ENCODE measurements at places on chromosomes 4 and X. TPM values are rescaled to one million over a fixed set of nuclear protein-coding genes. Genes with fewer than 3 reads are reported as not detected.

DGAT2L6 gene
- 0.29 TPM for total RNA-seq

KIAA0232 gene
- total RNA-seq: 26.8 TPM

DIPK2B gene
- total RNA-seq: 13.4 TPM

SMIM31 gene
- not detected for total RNA-seq

MAGEB10 gene
- not detected for total RNA-seq

GAGE12J gene
- not detected for total RNA-seq

METTL14 gene
- 30.4 TPM for total RNA-seq

MAP3K15 gene
- total RNA-seq: 5.0 TPM

ZNF185 gene
- total RNA-seq: 16.5 TPM

SLITRK4 gene
- 12.3 TPM for total RNA-seq

CSAG2 gene
- not detected for total RNA-seq

OCIAD2 gene
- 40.2 TPM for total RNA-seq

RPS6KA3 gene
- 33.0 TPM for total RNA-seq

WDR13 gene
- 115 TPM for total RNA-seq

SLC6A14 gene
- not detected for total RNA-seq

MAGEA11 gene
- not detected for total RNA-seq

CTAG1A gene
- not detected for total RNA-seq

All from metanephros (tissue), 2 donors.